T47D (cell line): ENCODE measurements at places on chromosomes 4 and X.

DNA sequence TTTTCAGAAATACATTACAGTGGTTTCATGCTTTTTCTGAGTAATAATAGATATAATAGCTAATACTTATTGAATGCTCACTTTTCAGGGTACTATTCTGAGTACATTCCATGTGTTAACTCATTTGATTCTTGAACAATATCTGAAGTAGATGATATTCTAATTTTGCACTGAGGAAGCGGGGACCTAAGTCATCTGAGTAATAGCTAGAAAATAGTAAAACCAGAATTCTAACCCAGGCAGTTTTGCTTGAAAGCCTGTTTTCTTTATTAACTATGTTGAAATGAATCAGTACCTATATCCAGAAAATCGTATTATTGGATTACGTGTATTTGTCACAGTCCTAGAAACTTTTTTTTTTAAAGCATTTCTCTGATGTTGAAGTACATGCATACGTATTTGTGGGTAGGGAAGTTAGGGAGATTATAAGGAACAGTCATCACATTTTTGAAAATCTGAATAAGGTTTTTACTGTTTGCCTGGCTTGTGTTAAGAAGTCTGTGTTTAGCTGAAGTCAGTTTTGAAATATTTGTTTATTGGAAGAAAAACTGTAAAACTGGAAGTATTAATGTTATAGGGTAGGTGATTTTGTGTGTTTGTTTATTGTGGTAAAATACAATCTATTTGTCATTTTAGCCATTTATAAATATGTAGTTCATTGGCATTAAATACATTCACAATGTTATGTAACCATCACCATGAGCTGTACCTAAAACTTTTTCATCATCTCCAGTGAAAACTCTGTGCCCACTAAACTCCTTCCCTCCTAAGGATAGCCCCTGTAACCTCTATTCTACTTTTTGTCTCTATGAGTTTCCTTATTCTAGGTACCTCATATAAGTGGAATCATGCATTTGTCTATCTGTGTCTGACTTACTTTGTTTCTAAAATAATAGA lies 55.3 kb downstream of the FIP1L1 start:
- DNase-seq, result no peak

DNA sequence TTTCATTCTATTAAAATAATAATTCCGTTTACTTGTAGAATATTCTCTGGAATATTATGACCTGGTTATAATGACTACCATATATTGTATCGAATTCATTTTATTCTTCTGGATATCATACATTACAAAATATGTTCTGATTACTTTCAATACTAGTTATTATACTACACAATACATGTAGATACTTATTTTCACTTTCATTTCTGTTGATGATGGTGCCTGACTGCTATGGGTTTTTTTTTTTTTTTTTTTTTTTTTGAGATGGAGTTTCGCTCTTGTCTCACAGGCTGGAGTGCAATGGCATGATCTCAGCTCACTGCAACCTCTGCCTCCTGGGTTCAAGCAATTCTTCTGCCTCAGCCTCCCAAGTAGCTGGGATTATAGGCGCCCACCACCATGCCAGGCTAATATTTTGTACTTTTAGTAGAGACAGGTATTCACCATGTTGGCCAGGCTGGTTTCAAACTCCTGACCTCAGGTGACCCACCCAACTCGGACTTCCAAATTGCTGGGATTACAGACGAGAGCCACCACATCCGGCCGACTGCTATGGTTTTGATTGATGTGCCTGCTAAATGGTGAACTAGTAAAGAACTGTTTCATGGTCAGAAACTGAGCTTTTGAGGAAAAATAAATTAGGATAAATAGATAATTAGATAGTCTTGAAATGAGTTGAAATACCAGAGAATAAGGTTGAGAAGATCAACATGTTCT lies 39.5 kb downstream of the PCDH10 start:
- no peak for DNase-seq

DNA sequence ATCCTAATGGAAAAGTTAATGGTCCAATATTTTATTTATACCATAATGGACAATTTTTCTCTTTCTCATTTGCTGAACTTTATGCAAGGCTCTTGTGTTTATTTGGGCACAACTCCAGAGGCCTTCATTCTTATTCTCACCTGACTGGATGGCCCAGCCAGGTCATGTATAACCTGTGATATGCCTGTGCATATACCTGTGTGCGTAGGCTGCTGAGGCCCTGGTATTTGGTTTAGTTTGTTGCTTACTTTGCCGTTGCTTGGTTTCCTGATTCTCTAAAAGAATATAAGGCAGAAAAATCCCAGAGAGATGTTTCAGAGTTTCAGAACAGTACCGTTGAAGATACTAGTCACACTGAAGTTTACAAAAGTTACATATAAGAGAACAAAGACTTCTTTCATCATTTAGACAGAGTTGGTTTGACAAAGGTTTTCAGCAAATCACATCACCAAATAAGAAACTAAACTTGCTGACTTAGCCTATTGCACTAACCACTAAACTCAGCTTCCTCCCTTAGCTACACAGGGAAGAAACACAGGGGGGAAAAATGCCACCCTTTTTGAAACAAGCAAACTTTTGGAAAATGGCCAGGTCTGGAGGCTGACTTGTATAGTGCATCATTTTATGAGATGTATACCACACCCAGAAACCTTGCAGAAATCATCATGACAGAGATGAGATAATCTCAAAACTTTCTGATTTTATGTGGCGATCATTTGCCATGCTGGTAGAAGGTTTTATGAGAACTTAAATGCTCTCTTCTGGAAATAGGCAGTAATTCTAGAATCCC lies 248.5 kb downstream of the GRIA3 start:
- no peak for DNase-seq

DNA sequence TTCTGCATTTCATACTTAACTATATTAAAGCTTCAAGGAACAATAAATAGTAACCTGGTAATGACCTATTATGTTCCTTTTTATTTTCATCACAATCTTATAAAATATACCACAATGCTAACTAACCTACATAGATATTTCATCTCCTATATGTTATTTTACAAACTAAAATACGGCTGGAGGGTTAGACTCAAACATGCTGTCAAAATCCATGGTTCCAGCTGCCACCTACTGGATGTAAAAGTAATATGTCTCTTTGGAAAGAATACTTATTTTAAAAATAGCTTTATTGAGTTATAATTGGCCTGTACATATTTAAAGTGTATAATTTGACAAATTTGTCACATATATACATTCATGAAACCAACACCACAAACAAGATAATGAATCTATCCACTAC lies 15.0 kb downstream of the RGN start:
- peak; percentile 16 for DNase-seq

- no peak for DNase-seq
Measured at GRCh38 chr4:130636486-130636885, 1540.5 kb downstream of the C4orf33 start.

GRCh38 chrX:111352424-111352823 lies 59.6 kb downstream of the DCX start:
- no peak for DNase-seq

- peak; percentile 41 for DNase-seq
Measured at GRCh38 chr4:4386736-4387392, at the start of gene NSG1. Gene NSG1 (plus strand): TSS chr4:4387102. CDS start chr4:4387630, 528 bp downstream.

- DNase-seq, result no peak
Measured at GRCh38 chr4:118866442-118866841, 22.2 kb upstream of the SYNPO2 start.

DNA sequence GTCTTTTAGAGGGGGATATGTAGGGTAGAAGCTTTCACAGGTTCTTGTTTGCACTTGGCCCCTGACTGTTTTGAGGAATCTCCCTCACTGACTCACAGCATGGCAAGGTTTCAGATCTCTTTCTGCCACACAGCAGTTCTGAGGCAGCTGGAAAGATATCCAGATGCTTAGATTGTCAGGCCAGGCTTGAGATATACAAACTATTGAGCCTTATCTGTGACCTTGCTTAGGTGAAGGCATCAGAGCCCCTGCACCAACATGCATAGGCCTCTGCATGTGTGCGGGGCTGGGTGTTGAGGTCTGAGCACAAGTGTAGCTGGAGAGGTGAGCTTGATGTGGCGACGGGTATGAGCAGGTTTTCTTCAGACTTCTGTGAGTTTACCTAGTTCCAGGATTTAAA lies 80.9 kb upstream of the MSANTD1 start:
- no peak for DNase-seq

GRCh38 chr4:143482840-143483239 lies 30.7 kb upstream of the SMARCA5 start:
- peak; percentile 53 for DNase-seq

- no peak for DNase-seq
Measured at GRCh38 chr4:150591904-150592303, 10.0 kb downstream of the MAB21L2 start.

GRCh38 chr4:6123976-6124375 lies 76.4 kb downstream of the JAKMIP1 start:
- no peak for DNase-seq

GRCh38 chrX:84216881-84217280 lies 28.9 kb upstream of the RPS6KA6 start:
- no peak for DNase-seq

- DNase-seq, result peak; percentile 67
Measured at GRCh38 chrX:34426334-34426733, 230.8 kb downstream of the TMEM47 start.

GRCh38 chr4:178080312-178080711 lies 638.1 kb upstream of the AGA start:
- DNase-seq, result no peak

DNA sequence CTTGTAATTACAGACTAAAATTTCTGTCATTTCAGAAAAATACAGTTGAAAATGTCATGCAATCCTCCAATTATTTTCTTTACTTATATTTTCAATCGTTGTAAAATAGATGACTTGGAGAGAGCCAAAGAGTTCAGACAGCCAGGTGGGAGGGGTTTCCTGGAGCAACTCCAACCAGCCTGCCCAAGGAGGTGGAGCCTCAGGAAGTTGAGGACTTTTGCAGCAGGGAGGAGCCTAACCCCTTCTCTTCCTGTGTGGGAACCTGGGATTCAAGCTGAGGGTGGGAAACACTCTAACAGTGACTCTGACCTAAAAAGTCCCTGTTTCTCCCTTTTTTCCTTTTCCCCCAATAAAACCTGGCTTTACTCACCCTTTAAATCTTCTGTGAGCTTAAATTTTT lies 72.2 kb upstream of the GABRG1 start:
- no peak for DNase-seq

- peak; percentile 13 for DNase-seq
Measured at GRCh38 chr4:2042204-2042946, 16.8 kb upstream of the NAT8L start.

GRCh38 chr4:26365537-26366150 lies 44.8 kb downstream of the RBPJ start:
- DNase-seq, result no peak

DNA sequence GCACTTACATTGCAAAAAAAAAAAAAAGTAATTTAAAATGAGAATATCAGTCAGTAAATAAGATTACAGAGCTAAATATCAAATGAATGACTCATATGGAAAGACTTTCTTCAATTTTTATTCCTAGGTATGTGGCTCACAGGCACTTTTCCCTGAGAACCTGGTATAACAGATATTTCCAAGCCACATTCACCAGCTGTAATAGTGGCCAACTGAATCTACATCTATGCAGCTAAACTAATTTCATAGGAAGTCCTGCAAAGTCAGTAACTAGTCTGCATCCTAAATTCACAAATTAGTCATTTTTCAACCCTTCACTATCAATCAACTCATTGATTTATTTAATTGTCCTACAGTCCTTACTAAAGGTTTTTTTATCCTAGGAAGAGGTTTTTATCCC lies 5.6 kb downstream of the PDE5A start:
- DNase-seq, result no peak

GRCh38 chr4:184553891-184554290 lies 79.5 kb upstream of the IRF2 start:
- DNase-seq, result no peak

DNA sequence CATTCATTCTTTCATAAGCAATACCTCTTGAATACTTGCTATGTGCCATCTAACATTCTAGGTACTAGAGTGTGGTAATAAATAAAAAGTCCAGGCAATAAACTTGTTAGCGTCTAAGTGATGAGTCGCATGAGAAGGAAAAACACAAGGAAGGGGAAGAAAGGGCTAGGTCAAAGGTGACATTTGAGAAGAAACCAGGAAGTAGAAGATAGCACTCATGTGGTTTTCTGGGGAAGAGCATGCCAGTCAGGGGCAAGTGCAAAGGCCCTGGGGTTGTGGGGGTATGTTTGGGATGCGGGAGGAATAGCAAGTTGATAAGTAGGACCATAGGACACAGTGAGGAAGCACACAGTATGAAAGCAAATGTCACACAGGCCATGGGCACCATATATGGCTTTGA lies 157.0 kb downstream of the TSPAN5 start:
- no peak for DNase-seq

- no peak for DNase-seq
Measured at GRCh38 chrX:13419276-13419675, 99.4 kb upstream of the ATXN3L start.

DNA sequence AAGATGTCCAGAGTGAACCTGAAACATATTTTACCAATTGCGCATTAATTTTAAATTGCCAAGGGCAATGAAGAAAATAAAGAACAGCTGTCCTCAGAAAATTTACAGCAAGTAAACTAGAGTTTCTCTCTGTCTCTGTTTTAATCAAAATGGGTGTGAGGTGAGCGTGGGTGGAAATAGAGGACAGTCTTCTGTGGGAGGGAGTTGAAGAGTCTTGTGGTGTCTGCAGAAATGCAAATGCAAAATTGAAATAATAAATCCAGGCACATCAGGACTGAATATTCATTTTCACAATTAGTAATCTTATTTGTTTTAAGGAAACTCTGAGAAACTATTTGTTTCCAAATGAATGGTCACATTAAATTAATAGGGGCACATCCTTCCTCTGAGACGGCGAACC lies 192.0 kb downstream of the ARHGAP10 start:
- DNase-seq, result no peak
